Stimulated activated CD4-positive, alpha-beta T cell treated with anti-CD3 and anti-CD28 coated beads, TNF-alpha, amount 100 ng/mL, for 4 hours (primary cell): ENCODE measurements at places on chromosomes 2 and 18.

DNA sequence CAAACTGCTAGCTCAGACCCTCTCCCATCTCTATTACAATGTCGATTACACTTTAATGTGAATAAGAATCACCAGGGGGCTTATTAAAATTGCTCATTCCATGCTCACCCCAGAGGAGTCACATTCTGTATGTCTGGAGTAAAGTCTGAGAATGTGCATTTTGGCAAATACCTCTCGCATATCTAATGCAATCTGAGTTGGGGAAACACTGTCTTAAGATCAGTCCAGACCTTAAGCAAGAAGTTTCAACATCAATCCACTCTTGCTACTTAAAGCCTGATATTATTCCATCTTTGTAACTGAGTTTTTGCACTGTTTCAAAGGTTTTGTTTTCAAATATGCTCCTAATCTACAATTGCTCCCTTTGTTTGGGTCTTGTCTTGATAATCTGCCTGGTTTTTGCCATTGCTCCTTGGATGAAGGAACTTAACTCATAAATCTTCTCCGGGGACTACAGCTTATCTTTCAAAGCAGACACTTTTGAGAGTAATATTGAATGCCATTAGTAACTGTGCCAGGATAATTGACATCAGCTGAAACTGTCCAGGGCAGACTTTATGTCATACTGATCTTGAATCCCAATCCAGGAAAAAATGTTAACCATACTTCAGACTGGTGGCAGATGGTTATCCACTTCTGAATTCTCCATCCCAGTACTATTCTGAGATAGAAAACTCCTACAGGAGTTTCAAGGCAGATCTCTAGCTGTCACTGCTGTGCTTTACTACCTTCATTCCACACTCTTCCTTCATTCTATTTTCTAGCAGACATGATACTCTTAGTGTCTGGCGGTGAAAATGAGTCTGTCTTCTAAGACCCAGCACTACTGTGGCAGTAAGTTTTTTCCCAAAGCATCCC lies 200.9 kb downstream of the ERBB4 start:
- no peak for DNase-seq

- no peak for DNase-seq
Measured at GRCh38 chr2:157107877-157108276, 149.6 kb upstream of the GALNT5 start.

GRCh38 chr2:175154661-175155082 lies 13.3 kb downstream of the ATF2 start:
- no peak for DNase-seq

DNA sequence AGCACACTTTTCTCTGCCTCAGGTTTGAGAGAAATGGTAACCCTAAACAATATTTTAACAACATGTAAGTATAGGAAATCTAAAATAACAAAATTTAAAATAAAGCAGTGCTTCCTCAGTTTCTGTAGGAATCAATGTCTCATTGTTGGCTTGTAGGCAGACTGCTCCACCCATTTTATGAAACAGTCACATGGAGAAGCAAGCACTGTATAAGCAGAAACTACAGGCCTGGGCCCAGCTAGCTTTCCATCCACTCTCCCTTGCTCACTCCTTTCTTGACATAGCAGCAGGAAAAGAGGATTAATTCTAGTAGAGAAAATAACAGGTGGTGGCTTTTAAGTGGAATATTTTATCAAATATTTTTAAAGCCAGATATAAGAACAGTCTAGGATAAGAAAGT lies 97.2 kb downstream of the PLEKHM3 start:
- DNase-seq: no peak

DNA sequence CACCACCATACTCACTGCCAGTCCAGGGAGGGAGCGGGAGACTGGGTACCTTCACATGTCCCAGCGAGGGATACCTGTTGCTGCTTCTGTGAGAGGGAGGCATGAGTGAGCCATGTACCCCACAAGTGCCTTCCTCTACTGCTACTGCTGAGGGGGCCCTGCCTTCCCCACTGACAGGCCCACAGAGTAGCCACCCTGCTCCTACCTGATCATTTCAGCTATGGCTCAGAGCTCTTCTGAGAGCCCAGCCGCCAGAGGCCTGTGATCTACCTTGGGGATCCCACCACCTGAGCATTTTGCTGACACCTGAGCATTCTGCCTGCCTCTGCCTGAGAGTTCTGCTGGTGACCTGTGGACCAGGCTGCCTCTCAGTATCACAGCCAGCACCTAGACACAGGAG lies 137.6 kb downstream of the FSIP2 start:
- DNase-seq: no peak

GRCh38 chr2:43050866-43051265 lies 175.5 kb downstream of the ZFP36L2 start:
- no peak for DNase-seq

GRCh38 chr2:11983401-11983800 lies 237.0 kb downstream of the LPIN1 start:
- no peak for DNase-seq

GRCh38 chr2:75204833-75205232 lies 5.5 kb upstream of the TACR1 start:
- no peak for DNase-seq
